ENCODE measurements at places on chromosomes 4 and X.

- DNase-seq, result no peak
These were observed 492.9 kb downstream of the SPRY1 start for GRCh38 chr4:123889507-123889906.

DNA sequence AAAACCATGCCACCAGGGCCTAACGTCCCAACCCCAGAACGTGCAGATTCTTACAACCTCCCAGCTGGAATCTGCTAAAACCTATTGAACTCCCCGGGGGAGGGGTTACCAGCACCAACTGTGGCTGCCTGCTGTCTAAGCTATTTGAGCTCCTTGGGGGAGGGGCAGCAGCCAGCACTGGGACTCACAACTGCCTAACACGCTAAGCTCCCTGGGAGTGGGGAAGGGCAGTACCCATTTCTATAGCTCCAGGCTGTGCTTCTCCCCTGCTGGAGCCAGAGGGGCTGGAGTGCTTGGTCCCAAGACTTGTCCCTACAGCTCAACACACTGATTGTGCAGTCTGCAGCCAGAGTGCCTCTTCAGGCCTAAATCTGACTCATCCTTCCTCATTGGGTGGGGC, 459.8 kb upstream of the FGF16 start:
- no peak for DNase-seq

GRCh38 chr4:158172261-158173258, at the start of gene GASK1B:
Gene GASK1B (minus strand): TSS chr4:158173025. CDS start chr4:158171375, 1,650 bp downstream.
- DNase-seq, result peak; percentile 79

GRCh38 chr4:150713251-150713650, 131.3 kb downstream of the MAB21L2 start:
- no peak for DNase-seq

DNA sequence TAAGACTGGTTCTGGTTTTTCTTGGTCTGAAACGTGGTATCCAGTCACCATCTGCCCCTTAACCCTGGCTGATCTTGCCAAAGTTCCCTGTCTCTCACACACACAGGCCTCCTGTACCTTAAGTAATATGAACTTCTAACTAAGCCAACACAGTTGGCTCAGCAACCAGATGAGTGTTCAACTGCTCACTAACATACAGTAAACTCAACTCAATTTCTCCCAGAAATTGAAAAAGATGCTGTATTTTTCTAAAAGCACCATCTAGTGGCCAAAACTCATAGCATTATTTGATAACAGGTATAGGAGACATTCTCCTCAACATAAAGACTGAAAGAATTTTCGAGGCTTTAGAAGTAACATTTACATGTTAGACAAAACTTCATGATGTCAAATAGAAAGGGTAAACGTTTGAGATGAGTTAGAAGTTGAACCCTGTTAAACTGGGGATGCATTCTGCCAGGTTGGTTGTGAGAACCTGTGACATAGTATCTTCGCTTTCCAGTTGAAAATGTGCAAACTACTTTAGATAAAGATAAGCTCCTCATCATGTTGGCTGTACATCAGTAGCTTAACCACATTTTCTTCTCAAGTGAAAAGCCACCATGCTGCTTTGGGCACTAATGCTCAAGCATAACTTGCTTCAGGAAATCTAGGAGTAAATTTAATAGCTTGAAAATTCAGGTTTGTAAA, 31.2 kb downstream of the CCNI start:
- peak; percentile 57 for DNase-seq

DNA sequence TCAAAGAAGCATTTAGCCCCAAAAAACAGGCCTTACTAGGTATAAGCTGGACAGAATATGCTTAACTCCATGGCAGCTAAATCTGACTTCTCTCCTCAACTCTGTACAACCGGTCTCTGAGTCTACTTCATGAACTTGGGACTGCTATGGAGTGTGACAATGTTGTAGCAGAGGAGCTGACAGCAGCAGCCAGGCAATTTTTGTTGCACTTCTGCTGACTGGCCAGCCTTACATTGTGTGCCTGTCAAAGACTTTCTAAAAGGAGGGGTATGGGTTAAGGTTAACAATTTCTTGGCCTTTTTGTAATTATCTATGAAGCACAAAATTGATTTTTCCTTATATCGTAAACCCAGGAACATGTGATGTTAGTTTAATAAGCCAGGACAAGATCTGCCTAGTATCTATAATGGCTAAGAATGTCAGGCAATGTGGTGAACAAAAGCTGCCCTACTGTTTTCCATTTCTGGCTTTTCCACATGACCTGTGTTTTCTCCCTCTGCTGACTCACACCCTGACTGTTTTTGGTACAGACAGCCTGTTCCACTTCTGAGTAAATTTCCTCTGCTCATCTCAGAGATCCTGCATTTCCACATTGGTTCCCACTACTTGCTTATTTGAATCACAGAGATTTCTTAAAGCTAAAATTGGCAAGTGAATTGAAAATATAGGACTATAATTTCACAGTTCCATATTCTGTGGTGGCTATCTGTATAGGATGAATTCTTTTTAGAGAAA, 9.3 kb downstream of the NOX1 start:
- DNase-seq, result peak; percentile 52

DNA sequence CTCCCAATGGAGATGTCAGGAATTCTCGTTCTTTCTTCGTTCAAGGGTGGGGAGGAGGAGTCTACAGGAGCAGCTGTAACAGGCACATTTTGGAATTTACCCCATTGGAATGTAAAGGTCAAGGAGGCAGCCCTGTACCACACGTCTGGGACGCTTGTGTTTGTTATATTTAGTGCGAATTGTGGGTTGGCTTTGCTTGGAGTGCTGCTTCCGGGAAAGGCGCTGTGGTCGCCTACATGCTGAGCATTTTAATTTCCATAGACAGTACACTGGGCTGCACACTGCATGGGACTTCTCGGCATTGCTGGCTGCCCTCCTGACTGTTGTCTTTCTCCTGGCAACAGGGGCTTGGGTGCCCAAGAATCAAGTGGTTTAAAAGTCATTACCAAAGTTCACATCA, 12.8 kb downstream of the GYG2 start:
- peak; percentile 64 for DNase-seq

GRCh38 chrX:10140264-10140663, 16.5 kb upstream of the CLCN4 start:
- DNase-seq, result no peak

DNA sequence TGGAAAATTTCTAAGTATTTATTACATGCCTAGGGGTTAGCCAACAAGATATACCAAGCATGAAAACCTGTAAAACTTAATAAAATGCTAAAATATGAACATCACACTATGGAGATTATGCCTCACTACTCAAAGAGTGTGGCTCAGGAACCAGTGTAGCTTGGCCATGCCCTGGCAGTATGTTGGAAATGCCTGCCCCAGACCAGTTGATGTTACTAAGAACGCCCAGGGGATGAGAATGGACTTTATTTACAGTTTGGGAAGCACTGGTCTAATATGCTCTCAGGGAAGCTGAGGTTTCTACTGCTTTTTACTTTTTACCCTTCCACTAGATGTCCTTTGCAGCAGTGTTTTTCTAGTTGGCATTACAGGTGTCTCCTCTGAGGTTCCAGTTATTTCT, 23.7 kb upstream of the TXLNG start:
- no peak for DNase-seq

- DNase-seq, result peak; percentile 33
These were observed 21.8 kb downstream of the HAUS3 start for GRCh38 chr4:2220016-2220630.

- no peak for DNase-seq
These were observed 33.9 kb downstream of the NAA11 start for GRCh38 chr4:79292008-79292407.

- no peak for DNase-seq
These were observed 651.5 kb downstream of the CENPC start for GRCh38 chr4:66893807-66894206.

GRCh38 chrX:107823456-107823855, 2.2 kb upstream of the MID2 start:
- DNase-seq, result peak; percentile 81

GRCh38 chr4:170198747-170199146, 109.0 kb upstream of the AADAT start:
- DNase-seq, result no peak

GRCh38 chrX:83510510-83511062, 2.5 kb downstream of the POU3F4 start:
- no peak for DNase-seq

DNA sequence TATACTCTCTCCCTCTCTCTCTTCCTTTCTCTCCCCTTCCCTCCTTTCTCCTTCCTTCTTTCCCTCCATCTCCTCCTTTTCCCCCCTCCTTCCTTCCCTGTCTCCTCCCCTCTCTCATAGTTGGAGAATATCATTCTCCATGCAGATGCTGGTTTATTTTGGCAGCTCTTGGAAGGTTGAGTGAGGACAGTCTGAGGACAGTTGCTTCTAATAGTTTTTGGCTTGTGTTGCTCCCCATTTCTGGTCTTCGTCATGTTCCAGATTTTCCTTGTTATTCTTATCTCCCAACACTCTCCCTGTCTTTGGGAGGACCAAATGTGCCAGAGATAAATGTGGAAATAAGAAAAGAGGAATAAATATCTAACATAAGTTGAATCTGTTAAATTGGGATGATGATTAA, 263.0 kb downstream of the FRMPD4 start:
- DNase-seq, result no peak

GRCh38 chr4:110071466-110071865, 126.9 kb downstream of the ELOVL6 start:
- no peak for DNase-seq

DNA sequence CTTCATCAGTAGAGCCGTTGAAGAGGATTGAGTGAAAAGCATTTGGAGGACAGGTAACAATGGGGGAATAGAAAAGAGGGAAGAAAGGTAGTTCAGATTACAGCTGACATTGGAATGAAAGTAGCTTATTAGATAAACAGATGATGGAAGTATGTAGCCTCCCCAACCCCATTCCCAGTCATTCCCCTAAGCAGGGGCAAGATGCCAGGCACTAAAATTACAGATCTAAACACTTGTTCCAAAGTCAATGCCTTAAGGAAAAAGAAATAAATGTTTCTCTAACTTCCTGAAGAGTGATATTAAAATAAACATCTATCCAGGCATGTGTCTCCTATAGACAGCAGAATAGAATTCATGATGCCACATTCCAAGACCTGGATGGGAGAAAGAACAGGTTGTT, 350.8 kb downstream of the PDGFC start:
- no peak for DNase-seq

DNA sequence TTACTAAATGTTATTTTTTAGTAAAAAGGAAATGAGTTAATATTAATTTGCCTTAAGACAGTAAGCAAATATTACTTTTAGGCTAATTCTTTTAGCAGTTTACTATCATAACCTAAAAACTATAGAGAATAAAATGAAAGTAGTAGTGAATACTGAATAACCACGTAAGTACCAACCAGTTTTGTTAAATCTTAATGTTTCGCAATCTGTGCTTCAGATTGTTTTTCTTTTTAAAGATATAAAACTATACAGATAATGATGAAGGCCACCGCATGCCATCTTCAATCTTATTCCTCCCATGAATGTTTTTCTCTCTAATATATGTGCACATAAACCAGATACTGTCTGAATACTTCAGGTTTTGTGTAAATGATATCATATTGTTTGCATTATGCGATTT, 6.0 kb downstream of the RRH start:
- no peak for DNase-seq

- DNase-seq, result peak; percentile 61
These were observed 674 bp downstream of the SH3D19 start for GRCh38 chr4:151324752-151325110.

DNA sequence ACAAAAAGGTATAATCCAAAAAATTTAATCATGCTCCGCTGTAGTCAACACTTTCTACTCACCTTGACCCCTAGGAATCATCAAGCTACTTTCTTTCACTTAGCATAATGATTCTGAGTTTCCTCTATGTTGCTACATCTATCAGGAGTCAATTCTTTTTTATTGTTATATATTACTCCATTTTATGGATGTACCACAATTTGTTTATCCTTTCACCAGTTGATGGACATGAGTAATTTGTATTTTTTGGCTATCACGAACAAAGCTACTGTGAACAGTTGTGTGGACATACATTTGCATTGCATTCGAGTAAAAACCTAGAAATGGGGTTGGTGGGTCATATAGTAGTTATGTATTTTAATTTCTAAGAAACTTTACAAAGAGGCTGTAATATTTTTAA, 102.9 kb downstream of the PRSS12 start:
- DNase-seq, result no peak

GRCh38 chr4:150173982-150174398, 95.7 kb downstream of the DCLK2 start:
- peak; percentile 72 for DNase-seq

DNA sequence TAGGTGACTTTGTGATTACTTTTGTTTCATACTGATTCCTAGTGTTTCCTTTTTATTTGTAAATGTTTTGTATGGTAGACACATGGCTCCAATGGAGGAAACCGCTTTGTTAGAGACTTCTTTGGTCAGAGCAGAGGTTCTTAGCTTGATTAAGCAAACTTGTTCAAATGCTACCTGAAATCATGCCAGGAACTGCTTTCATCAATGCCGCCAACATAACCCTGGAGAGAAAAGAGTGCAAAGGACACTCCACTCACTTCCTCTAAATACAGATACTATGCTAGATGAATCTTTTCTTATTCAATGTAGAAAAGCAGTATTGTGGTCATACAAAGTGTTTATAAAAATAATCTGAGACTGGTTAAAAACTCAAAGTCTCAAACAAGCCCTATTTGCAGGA, 25.7 kb upstream of the COX7B2 start:
- DNase-seq, result no peak

DNA sequence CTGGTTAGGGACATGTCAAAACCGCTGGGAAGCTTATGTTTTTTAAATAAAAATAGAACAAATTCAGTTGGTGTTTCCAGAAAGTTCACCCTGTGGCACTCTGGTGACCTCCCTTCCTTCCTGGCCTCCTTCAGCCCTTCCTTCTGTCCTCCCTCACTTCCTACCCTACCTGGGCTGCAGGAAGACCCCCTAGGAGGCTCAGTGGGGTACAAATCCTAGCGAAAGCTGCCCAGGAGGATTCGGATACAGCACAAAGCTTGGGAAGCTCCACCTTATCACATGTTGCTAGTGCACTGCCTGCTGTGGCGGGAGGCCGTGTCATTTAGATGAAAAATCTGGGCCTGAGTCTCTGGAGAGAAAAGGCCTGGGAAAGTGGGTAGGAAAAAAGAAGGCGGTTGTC, 60.5 kb downstream of the FHDC1 start:
- no peak for DNase-seq
